ENCODE measurements at places on chromosomes 12 and 14.

DNA sequence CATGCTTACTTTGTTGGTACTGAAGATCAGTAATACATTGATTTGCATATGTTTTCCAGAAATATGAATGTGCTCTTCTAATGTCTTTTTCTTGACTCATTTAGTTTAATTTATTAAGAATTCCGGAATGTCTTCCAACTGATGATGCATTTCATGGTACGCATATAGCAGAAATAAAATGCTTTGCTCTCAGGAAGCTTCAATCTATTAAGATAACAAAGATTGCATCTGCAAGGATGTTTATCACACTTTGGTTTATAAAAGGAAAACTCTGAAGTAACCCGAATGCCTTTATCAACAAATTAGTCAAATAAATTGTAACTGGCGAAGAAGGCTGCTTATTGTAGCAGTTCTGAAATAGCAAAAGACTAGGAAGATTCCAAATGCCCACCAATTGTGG lies 166.4 kb upstream of the LMNTD1 start:
- no peak for DNase-seq

DNA sequence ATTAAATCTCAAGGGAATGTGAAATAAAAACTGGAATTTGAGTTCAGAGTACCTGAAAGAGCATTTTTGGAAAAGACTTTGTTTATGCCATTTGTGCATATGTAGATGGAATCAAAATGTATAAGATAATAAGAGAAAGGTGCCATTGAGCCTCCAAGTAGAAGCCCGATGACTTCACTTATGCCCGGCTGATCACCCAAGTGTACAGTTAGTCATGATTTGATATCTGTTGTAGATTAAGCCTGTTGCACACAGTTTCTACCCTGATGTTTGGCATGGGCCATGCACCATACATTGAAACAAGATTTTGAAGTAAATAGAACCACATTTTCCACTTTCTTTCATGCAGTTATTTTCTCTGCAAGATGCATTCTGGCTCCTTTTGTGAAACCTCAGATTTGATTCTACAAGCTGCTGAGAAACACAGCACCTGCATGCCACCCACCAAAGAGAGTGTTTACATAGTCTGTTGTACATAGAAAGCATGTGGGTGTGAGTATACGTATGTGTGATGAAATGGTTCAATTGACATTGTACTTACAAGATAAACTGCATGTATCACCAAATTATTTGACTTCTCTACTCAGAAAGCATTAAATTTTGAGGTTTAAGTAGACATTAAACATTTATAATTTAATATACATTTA lies 772.5 kb downstream of the DIO2 start:
- no peak for DNase-seq

DNA sequence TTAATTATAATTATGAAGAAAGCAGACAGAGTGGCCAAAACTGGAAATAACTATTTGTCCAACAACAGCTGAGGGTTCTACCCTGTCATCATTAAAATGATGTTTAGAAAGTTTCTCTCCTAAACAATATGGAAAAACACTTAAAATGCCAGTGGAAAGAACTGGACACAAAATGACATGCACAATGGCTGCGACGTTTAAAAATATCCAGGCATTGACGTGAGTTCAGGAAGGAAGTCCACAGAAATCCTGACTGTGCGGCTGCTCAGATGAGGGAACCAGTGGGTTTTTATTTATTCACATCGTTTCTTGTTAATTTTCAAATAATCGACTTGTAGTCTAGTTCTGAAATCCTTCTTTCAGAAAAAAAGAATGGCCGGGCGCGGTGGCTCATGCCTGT lies 58.3 kb downstream of the CCNK start:
- DNase-seq, result no peak

- DNase-seq, result no peak
These were observed 1.3 kb downstream of the BBS10 start for GRCh38 chr12:76346798-76347420.

DNA sequence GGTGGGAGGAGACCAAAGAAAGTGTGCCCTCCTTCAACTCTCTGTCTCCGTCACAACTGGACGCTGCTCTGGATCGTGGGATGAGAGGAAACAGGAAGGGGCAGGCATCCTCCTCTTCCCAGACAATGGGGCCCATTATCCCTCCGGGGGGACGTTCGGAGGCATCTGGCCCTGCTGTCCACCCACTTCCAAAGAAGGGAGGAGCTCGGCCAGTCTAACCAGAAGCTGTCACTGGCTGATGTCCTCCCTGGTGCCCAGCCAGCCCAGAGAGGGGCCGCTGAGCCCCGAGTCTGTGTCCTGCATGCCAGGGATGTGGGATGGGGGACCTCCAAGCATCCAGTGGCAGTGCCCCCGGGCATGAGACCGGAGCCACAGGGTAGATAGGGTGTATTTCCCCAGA lies 39.8 kb upstream of the MEG3 start:
- DNase-seq, result no peak

- no peak for DNase-seq
These were observed 62.6 kb downstream of the SPPL3 start for GRCh38 chr12:120841525-120841924.

DNA sequence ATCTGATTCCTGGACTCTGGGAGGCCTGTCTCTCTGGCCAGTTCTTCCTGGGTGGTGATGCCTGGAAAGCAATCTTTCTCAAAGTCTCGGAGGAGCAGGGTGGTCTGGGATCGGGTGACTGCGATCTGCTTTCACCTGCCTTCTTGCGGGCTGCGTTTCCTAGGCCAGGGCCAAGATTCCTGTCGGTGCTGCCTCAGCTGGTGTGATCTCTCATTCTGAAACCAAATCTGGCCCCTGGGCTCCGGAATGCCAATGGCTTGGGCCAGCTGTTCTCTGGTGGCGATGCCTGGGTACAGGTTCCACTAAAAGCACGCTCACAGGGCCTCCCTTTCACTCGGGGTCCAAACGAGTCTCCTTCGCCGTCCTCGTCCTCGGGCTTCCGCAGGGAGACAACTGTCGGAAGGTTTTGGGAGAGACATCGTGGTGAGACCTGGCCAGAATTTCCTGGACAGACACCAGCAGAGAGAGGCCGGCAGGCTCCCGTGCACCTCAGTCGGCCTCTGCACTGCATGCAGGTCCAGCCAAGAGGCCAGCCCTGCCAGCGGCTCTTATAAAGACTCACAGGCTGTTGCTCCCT lies 187.1 kb downstream of the ALG10 start:
- no peak for DNase-seq

- DNase-seq, result no peak
These were observed 28.7 kb upstream of the CD9 start for GRCh38 chr12:6171409-6172015.

- DNase-seq, result no peak
These were observed 369.8 kb downstream of the CACNA1C start for GRCh38 chr12:2422591-2422990.

DNA sequence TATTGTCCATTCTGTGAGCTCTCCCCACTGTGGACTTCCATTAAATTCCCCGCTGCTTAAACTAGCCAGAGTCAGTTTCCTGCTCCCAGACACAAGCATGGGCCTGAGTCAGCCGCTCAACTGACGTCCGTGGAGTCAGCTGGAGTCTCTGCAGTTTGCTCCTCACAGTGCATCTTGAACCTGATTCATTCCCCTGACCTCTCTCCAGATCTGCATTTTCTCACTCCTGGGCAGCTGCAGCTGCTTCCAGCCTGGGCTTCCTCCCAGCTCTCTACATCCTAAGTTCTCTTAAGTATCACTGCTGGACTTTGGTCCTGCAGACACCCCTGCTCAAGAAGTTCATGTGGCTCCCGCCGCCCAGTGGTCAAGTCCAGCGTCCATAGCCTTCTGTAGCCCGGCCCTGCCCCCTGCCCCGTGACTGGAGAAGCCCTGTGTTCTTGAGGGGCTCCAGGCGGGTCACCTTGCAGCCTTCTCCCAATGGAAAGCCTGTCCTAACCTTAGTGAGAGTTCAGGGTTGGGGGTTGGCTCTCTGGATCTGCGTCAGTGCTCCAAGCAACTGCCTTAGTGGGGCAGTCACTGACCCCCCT lies 20.0 kb downstream of the NFKBIA start:
- DNase-seq, result no peak

- DNase-seq, result no peak
These were observed 960 bp downstream of the GPR162 start for GRCh38 chr12:6822426-6823135.

DNA sequence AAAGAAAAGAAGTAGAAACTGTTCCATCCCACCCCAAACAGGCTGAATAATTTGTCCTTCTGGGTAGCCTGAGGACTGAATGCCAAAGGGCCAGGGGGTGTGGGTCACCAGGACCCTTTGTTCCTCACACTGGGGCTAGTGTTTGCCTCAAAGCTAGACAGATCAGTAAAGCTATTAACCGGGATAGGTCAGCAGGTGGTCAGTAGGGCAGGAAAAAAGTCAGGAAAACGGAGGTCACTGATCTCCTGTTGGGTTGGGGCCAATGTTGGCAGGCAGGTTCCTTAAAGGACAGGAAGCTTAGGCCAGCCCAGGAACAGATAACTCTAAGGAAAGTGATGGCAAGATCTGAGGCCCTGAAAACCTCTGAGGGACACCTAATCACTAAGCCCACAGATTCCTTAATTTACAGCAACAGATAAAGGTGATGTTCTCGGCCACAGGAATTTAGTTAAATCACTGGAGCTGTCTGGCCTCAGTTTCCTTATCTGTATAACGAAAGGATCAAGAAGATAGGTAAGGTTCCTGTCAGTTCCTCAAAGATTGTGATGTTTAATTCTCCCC lies 22.7 kb upstream of the TMPO start:
- no peak for DNase-seq

DNA sequence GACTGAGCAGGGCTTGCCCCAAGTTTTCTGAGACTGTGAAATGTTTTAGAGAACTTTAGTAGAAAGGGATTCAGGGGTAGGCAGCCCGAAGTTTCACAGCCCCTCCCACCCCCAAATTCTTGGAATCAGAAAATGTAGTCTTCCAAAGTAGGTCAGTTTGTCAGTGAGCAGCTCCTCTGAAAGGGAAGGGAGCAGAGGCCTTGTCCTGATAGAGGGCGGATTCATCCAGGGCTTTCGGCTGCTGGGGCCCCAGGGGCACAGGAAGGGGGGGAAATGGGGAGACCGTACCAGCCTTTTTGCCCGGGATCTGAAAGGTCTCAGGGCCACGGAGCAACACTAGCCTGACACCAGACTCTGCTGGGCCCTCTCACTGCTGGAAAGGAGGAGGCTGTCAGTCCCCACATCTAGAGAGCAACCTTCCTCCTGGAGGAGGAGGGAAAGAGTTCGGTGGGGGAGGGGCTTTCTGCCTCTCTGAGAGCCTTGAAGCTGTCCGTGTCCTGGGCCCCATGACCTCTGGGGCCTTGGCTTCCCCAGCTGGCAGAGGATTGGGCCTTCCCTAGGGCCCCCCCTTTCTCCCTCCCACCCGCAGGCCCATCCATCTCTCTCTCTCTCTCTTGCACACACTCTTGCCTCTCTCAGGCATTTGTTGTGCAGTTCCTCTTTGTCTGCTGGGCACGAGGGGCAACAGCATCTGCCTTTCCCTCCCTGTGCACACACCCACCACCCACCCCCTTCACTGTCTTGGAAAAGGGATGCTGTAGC lies at the start of gene IKZF4:
Gene IKZF4, plus strand, starts transcription at position 621 of the 762 bp plus-strand sequence. CDS start 451 bp downstream, outside the sequence.
- DNase-seq, result no peak

DNA sequence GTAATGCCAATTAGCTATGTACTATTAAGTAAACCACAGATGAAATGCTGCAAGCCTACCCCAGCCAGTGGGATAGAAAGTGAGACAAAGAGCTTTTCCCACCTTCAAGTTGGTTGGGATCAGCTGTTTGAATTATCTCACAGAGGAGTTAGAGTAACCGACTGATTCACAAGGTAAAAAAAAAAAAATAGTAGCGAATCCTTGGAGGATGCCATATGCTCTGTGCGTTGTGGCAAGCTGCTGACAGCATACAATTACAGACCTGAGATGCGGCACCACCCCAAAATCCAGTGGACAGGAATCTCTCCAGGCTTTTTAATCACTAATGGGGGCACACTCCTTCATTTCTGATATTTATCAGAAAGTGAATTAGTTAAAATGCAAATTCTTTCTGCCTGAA lies 157.0 kb upstream of the RMST start:
- no peak for DNase-seq

DNA sequence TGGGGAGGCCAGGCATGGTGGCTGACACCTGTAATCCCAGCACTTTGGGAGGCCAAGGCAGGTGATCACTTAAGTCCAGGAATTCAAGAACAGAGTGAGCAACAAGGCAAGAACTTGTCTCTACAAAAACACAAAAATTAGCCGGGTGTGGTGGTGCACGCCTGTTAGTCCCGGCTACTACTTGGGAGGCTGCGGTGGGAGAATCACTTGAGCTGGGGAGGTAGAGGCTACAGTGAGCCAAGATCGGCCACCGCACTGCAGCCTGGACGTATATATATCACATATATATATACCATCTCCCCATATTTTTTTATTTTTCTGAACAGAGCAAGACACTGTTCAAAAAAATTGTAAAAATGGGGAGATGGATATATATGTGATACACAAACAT lies 19.5 kb downstream of the CKAP4 start:
- DNase-seq, result no peak

GRCh38 chr12:113069751-113070116 lies 13.2 kb downstream of the DTX1 start:
- no peak for DNase-seq

- DNase-seq, result peak; percentile 91
These were observed 5.8 kb upstream of the PHLDA1 start for GRCh38 chr12:76037130-76038103.

- no peak for DNase-seq
These were observed 106.0 kb upstream of the SFSWAP start for GRCh38 chr12:131604859-131605258.

Measured in NCI-H2029 treated with DMSO at 0.1 percent for 48 hours (cell line).